ENCODE measurements at places on chromosomes 7 and 10.

- DNase-seq: no peak
Observed at GRCh38 chr7:8151161-8151725, 110.7 kb downstream of the ICA1 start.

GRCh38 chr10:78255214-78255613 lies 221.6 kb downstream of the RPS24 start:
- no peak for DNase-seq

- DNase-seq: no peak
Observed at GRCh38 chr10:88952647-88953111, at the start of gene ACTA2. TSS of gene ACTA2 (minus strand) at chr10:88952773. CDS start at chr10:88948930, 3,843 bp downstream.

- no peak for DNase-seq
Observed at GRCh38 chr10:48550977-48551376, 53.9 kb downstream of the ARHGAP22 start.

DNA sequence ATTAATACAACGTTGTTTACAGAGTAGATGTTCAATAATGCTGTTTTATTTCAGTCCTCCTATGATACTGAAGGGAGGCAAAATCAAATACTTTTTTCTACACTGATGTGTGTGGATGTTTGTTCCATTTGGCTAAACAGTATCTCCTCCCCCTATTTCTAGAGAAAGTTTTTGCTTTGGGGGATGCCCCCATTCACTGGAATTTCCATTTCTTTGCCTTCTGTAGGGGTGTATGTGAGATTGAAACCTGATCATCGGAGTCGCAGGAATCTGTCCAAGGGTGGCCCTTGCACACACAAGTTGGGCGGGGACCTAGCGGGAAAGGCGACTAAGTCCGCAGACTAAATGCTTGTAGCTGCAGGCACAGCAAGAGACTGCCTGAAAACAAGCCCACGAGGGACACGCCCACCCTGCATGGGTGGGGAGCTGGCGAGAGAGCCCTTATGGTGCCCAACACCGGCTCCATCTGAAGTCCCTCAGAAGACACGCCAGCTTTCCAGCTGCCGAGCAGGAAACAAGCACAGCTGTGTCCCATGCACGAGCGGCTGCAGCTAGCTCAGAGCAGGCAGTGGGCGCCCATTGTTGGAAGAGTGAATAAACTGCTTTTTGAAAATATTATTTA lies 58.0 kb downstream of the ESYT2 start:
- no peak for DNase-seq

DNA sequence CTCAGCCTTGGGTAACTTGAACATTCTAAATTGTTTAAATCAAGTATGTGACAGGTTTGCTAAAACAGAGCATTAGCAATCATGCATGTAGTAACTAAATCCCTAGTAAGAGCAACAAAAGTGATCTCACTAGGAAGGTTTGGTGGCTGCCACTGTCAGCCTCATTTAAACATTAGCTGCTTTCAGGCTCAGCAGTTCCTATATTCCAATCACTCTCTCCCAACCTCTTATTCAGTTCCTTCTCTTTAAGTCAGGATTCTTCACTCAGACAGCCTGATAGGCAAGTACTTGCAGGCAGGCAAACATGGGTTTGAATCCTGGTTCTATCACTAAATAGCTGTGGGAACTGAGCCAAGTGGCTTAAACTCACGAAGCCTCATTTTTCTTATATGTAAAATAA lies 3.6 kb downstream of the CREB3L2 start:
- DNase-seq: no peak

DNA sequence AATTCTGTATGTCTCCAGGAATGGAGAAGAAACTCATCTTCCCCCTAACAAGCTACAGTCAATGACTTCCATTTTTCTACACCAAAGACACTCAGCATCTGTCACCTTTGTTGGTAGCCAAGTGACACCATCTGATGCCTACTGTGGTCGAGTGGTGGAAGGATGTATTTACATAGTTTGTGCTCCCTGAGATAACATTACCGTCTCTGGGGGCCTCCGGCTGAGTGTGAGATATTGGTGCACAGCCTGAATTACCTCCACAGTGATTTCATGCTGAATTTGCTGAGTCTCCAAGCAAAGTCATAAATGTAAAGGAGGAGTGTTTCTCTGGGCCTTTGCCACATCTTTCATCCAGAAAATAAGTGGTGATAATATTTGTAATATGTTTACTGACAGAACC lies 114.0 kb downstream of the GRID1 start:
- no peak for DNase-seq

DNA sequence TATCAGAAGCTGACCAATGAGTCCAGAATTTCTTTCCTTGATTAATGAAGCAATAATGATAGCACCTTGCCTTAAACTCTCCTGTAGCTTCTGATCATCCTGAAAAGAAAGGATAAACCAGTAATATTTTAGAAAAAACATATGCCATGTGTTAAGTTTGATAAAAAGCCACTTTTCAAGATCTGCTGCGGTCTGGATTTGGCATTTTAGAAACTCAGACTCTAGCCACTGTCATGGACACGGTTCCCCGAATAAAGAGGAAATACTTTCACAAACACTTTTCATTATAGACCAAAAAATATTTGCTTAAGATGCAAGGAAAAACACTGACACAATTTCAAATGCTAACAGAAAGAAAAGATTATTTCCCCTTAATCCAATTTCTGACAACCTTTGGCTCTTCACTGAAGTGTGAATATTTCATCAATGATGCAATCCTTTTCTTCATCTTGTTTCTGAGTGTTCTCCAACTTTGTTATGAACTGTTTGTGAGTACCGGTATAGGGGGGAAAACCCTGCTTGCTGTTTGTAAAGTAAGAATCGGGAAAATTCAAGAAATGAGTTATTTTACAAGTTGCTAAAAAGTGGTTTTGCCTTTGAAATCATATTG lies 329.5 kb downstream of the CRPPA start:
- DNase-seq: no peak

DNA sequence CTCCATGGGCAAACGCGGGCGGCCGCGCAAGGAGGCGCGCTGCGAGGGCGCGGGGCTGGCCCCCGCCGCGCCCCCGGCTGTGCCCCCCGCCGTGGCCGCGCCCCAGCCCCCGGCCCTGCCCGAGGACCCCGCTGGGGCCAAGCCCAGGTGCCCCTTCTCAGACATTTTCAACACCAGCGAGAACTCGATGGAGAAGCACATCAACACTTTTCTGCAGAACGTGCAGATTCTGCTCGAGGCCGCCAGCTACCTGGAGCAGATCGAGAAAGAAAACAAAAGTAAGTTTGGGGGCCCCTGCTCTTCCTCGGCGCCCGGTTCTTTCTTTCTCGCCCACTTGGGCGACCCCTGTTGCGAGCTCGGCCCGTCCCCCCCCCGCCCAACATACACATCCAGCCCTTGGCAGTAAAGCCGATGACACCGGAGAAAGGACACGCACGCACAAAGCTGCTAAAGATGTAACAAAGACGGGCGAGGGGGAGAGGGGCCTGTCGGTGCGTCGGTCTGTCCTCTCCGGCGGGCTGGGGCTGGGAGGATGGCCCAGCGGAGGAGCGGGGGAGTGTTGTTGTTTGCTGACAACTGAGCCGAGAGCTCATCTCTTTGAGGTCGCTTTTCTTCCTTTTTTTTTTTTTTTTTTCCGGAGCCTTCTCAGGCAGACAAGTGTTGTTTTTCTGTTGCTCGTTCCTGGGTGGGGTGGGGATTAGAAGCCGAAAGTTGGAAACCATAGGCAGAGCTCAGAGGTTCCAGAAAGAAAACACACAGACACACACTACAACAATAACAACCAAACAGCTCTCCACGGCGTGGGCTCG lies 604 bp downstream of the MXI1 start:
- DNase-seq: peak; percentile 80

DNA sequence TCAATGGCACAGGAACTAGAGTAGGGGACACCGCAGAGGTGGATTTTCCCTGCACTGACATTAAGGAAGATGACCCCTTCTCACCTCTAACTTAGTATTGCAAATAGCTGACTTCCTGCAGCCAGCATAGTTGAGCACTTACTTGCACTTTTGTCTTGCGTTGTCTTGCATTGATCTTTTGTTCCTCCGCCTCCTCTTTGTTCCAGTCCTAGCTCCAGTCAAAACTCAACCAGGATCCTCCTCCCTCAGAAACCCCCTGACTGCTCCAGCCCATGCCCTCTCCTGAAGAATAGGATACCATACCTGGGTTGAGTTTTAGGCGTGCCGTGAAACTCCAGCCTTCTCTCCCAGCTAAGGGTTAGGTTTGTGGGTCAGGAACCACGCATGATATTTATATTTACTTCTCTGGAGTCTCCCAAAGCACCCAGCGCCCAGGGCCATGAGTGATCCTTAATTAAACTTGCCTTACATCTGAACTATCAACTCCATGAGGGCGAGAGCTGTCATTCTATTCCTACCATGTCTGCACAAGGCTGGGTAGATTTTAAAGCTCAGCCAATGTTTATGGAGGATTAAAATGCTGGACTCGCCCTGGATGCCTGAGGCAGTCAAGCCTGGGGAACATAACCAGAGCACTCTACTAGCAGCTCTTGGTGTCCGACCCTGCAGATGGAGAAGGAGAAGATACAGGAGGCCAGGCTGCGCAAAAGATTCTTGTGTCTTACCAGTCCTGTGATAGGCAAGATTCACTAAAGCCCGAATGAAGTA lies 14.1 kb downstream of the ZNF467 start:
- DNase-seq: no peak
